ENCODE measurements at places on chromosomes 5 and 9.

DNA sequence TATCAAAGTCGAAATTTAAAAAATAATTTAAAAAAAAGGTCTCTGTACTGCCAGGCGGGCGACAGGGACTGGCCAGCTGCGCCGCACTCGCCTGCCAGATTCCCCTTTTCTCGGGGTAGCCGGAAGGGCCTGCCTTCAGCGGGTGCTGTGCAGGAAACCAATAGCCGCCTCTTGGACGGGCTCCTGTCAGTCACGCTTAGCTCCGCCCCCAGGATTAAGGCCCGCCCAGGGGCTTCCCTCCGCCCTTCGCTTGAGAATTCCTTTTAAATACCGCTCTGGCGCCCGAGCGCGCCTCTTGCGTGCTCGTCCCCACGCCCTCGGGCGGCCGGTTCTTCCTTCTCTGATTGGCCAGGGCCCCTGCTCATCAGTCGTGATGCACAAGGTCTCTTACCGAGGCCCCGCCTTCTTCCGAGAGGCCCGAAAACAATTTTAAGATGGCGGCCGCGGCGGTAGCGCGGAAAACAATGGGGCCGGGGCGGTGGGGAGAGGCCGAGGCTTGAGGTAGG, at the start of gene MAML1:
MAML1 (plus strand) TSS at position 411 of the 506 bp plus-strand sequence. CDS start 291 bp downstream, outside the sequence.
- DNase-seq = peak; percentile 100

- peak; percentile 38 for DNase-seq
These were observed 444.2 kb upstream of the RIOK2 start for GRCh38 chr5:97627272-97627671.

DNA sequence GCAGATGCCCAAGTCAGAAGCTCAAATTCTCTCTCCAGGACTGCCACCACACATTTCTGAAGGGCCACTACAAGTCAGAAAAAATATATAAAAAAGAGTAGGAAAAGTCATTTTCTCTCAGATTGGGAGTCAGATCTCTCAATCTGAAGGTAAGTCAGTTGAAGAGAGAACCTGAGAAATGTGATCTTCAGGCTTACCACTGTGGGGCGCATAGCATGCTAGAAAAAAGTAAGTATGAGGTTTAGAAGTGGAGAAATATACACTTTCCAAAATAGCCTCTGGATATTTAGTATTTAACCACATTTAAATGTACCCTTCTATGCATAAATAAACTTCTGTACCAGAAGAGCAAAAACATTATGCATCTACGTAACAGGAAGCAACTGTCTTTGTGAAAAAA, 800.7 kb upstream of the CTNND2 start:
- no peak for DNase-seq

DNA sequence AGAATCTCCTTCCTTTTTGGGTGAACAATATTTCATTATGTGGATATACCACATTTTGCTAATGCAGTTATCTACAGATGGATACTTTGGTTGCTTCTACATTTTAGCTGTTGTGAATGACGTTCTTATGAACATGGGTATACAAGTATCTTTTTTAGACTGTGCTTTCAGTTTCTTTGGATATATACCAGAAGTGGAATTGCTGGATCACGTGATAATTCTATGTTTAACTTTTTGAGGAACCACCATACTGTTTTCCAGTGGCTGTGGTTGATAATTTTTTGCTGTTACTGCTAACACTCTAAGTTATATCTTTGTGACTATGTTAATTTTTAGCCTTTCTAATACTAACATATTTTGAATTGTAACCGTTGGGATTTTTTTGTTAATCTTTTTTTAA, 12.5 kb downstream of the WDR70 start:
- no peak for DNase-seq

GRCh38 chr5:170141636-170142035, 35.9 kb downstream of the FOXI1 start:
- DNase-seq = no peak

GRCh38 chr5:91390268-91390667, 7.2 kb upstream of the ARRDC3 start:
- no peak for DNase-seq

GRCh38 chr5:131459216-131459615, 175.8 kb downstream of the RAPGEF6 start:
- DNase-seq = no peak

GRCh38 chr9:78707080-78707479, 410.2 kb downstream of the PSAT1 start:
- no peak for DNase-seq

DNA sequence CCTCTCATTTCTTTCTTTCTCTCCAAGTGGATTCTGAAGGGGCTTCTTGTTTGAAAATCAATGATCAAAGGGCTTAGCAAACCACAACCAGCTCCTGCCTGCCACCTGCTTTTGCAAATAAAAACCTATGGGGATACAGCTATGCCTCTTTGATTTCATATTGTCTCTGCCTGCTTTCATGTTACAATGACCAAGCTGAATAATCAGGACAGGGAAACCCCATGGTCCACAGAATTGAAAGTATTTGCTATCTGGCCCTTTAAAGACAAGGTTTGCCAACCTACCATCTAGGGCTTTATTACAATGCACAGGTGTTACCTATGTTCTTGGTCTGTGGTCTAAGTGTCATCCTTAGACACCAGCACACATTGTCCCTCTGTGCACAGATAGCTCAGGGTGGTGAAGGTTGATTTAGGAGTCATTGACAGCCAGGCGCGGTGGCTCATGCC, 28.8 kb upstream of the PLIN2 start:
- DNase-seq = no peak

DNA sequence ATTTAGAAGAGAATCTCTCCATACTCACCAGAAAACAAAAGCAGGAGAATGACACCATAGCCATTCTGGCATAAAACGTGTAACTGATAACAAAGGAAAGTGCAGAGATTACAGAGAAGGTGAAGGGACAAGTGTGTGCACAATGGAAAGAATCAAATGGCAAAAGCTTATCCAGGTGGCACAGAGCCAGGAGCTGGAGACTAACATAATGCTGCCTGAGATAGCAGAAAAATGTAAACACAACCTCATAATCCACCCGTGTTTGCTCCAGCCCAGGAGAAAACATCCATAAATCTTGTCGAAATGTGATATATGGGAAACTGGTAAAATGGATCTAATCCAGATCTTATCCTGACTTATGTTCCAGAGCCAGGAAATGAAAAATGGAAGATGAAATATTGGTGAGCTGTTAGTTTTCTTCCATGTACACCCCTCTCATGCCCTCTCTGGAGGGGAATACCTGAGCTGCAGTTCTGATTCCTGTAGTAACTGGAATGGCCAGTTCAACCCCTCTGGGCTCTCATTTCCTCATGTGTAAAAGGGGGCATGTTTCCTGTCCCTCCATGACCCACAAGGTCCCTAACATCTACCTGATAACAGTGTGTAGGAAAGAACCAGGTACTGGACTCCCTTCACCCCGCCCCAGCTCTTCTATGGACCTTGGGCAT, 212.3 kb upstream of the DAPK1 start:
- no peak for DNase-seq

DNA sequence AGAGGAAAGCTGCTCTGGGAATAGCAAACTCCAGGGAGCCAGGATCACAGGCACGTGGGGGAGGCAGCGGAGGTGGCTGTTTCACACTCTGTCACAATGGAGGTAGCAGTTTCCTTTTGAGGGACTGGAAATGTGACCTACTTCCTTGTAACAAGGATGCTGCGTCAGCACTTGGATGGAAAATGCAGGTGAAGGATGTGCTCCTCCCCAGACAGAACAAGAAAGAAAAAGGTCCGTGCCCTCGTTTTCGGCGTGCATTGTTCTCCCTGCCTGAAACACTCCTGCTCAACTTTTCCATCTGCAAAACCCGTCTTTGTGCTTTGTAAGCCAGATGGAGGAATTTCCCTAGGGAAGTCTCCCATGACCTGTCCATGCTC, 55.1 kb upstream of the SH3PXD2B start:
- DNase-seq = no peak

DNA sequence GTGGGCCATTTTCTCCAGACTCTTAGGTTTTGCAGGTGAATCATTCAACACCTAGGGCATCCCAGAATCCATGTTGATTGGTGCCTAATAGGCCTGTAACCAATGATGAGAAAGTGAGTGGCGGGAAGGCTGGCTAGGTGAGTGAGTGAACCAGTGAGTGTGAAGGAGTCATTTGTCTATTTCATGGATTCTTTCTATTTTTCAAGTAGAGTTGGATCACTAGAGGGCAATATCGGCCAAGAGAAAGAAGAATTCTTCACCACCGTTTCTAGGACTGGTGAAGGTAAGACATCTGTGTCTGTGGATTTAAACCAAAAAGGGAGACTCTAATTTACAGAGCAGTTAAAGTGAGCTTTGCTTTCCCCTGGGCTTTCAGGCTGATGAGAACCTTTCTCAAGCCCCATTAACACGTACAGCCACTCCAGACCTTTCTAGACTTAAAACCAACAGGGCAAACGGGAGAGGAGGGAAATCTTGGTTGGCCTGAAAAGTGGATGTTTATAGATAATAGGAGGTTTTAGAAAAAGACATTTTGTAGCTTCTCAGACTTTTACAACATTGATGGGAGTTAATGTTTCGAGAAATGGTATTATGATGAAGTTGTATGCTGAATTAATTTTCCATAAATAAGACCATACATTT, 114.3 kb upstream of the IL12B start:
- no peak for DNase-seq

DNA sequence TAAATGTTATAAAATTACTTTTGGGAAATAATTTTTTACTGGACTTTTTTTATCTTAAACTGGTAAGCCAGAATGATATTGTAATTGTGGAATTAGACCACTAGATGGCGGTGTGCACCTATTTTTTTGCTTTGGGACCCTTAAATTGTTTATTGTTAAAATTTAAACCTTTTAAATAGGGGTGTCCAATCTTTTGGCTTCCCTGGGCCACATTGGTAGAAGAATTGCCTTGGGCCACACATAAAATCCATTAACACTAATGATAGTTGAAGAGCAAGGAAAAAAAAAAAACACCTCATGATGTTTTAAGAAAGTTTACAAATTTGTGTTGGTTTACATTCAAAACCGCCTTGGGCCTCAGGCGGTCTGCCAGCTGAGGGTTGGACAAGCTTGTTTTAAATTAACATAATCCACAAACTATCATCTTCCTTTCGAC, 28.4 kb upstream of the GADD45G start:
- no peak for DNase-seq

DNA sequence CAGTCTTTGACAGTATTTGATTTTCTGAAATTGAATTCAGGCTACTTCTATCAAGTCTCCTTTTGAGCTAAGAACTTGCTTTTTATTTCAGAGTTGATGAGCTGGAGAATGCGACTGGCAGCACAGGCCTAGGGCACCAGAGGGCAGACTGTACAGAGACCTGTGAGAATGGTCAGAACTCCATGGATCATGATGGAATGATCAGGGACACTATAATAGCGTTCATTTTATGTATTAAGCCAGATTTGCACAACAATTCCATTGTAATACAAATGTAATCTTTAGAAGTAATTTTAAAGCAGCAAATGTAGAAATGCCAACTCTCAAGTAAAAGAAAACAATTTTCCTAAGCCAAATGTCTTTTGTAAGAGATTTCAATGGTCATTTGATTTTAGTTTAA, 902.4 kb downstream of the NR2F1-AS1 start:
- no peak for DNase-seq

GRCh38 chr9:3215658-3216057, 310.1 kb downstream of the RFX3 start:
- no peak for DNase-seq

GRCh38 chr9:125701351-125701750, 5.7 kb downstream of the MAPKAP1 start:
- peak; percentile 19 for DNase-seq

- DNase-seq = no peak
These were observed 180.9 kb downstream of the NR3C1 start for GRCh38 chr5:143222287-143223231.

DNA sequence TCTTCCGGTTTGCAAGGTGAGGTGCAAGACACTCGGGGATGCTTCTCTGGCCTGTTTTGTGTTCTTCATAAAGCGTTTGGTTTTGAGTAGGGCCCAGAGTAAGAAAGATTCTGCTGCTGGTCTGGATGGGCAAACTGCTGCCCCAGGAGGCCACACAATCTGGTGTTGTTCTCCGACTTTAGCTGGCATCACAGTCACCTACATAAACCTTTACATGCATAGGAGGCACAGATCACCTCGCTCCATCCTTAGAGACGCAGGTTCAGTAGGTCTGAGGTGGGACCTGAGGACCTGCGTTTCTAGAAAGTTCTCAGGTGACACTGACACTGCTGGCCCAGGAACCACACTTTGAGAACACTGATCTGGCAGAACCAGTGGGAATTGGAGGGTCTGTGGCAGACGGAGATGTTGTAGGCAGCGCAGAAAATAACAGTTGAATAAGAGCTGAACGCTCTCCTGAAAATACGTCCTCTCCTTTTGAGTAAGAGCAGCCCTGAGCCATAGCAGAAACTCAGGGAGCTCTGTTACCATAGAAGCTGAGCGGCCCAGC, 3.9 kb upstream of the SLC6A3 start:
- DNase-seq = no peak

- DNase-seq = no peak
These were observed 212.9 kb downstream of the MAPKAP1 start for GRCh38 chr9:125493881-125494652.

GRCh38 chr5:113331209-113331551, 103.6 kb downstream of the TSSK1B start:
- no peak for DNase-seq

GRCh38 chr5:10981932-10982331, 220.9 kb upstream of the DAP start:
- no peak for DNase-seq

DNA sequence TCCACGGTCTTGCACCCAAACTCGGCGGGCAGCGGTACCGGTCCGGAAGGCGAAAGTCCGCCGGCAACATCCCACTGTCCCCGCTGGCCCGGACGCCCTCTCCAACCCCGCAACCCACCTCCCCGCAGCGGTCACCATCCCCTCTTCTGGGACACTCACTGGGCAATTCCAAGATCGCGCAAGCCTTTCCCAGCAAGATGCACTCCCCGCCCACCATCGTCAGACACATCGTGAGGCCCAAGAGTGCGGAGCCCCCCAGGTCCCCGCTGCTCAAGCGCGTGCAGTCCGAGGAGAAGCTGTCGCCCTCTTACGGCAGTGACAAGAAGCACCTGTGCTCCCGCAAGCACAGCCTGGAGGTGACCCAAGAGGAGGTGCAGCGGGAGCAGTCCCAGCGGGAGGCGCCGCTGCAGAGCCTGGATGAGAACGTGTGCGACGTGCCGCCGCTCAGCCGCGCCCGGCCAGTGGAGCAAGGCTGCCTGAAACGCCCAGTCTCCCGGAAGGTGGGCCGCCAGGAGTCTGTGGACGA, 33.3 kb downstream of the CD180 start:
- no peak for DNase-seq

DNA sequence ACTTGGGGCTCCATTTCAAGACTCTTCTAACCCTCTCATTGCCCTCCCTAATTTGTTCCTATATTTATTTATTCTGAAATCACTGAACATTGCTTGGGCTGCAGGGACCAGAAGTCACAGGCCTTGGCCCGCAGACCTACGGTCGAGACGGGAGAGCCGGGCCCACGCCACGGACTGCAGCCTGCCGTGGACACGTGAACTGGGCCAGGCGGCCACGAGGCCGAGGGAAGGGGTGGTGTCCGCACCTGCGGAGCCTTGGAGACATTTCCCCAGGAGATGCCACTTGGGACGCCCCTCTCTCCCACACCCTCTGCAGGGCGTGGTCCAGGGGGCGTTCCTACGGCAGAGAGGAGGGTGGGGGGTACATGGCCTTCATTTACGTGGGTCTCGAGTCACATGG, 463.9 kb downstream of the ICE1 start:
- no peak for DNase-seq

Data from BJ (cell line).